Stimulated activated CD4-positive, alpha-beta T cell treated with anti-CD3 and anti-CD28 coated beads, Interleukin-4, amount 100 ng/mL, for 48 hours (primary cell): ENCODE measurements at places on chromosomes 6 and 20.
A peak's percentile ranks its signal among the peaks of the same experiment; 100 is the strongest.

DNA sequence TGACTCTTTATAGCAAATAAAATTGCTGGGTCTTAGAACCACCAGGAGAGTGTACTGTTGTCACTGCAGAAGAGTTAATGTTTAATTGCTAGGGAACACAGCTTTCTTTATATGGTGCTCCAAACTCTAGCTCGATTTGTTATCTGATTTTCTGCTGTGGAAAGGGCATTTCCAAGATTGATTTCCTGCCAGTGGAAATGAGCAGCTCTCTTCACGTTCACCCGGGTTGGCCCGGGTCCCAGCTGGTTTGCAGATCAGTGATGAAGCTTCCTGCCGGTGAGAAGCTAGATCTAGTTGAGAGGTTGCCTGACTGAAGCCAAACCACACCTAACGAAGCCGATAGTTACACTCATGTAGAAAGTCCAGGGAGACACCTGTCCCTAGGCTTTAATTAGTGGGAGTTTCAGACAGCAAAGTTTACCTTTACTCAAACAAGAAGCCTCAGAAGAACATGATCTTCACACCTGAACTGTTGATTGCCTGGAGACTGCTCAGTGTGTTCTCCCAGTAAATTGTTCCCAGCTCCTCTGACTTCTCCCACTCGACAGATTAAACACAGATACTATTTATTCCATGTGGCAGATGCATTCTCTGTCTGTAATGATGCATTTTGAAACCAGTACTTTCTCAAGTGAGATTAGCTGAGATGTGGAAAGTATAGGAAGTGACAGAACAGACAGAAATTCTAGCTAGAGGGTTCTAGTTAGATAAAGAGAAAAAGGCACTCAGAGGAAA is 27.8 kb downstream of the PAQR8 start:
- peak; percentile 27 for DNase-seq

GRCh38 chr6:44538807-44539201 is 151.3 kb downstream of the CDC5L start:
- DNase-seq, result no peak

GRCh38 chr20:1119524-1119923 is 1.1 kb downstream of the PSMF1 start:
- DNase-seq, result no peak

GRCh38 chr6:166814390-166814789 is 142.0 kb downstream of the RNASET2 start:
- DNase-seq, result no peak

DNA sequence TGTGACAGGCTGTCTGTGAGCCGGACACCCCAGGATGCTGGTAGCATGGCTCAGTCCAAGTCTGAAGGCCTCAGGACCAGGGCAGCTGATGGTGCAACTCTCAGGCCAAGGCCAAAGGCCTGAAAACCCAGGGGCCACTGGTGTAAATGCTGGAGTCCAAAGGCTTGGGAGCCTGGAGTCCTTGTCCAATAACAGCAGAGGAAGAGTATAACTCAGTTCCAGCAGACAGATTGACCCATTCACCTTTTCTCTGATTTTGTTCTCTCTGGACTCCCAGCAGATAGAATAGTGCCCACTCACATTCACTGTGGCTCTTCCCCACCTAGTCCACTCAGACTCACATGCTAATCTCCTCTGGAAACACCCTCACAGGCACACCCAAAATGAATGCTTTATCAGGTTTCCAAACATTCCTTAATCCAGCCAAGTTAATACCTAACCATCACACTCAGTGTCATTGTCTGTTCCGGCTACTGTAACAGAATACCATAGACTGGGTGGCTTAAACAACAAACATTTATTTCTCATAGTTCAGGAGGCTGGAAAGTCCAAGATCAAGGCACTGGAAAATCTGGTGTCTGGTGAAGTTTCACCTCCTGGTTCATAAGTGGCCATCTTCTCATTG is 5.0 kb upstream of the TRAF3IP2 start:
- no peak for DNase-seq

DNA sequence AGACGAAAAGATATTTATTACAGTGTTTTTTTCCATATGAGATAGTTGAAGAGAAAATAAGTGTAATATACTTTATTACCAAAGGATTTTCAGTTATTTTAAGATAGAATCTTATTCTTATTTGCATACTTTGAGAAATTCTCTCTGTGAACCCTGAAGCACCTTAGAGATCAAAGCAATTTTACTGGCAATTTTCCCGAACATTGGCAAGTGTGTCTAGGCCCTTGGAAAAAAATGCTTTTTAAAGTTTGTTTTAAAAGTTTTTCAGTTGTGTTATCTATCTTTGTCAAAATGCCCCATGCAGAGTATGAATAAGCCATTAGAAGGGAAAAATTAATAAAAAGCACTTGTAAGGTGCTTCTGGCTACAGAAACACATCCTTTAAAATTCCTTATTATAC is 276.8 kb upstream of the HSF2 start:
- no peak for DNase-seq

DNA sequence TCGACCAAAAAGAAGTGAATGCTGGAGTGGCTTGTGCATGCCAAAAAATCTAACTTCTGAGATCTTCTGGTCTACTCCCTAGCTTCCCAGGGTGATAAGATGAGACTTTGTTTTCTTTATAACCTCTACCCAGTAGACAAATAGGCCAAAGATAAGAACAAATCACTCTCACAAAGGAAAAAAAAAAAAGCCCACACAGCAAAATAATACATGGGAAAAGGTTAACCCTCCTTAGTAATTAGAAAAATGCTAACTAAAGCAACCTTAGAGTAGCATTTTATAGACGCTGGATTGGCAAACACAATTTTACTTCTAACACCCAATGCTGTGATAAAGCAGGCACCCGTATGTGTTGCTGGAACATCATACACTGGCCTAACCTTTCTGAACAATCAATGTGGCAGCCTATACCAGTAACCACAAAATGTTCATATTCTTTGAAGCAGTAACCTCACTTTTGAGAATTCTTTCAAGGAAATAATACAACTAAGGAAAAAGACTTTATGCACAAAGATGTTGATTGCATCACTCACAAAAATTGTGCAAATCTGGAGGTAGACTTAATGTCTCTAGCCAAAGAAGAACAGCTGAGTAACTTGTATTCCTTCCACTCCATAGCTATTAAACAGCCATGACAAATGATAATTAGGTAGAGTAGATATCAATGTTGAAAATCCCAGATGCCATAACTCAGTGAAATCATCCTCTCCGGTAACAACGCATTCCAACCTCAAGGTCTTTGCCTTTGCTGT is 116.3 kb upstream of the QKI start:
- DNase-seq, result no peak

GRCh38 chr6:4323322-4323721 is 187.9 kb upstream of the ECI2 start:
- DNase-seq, result no peak

DNA sequence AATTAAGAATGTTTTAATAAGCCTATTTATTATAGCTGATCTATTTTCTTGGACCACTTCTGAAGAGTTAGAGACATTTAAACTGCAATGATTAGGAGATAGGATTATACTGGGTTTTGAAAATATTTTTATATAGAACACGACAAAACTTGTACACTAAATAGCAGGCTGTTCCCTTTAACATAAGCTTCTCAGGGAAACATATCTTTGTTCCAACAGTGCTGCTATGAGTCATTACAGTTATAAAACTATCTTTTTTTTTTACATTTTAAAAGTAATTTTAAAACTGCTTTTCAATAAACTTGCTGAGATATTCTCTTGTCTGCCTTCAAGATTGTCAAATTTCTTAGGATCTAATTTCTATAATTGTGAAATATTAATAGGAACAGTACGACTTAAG is 389.1 kb downstream of the ARHGAP18 start:
- DNase-seq, result no peak

DNA sequence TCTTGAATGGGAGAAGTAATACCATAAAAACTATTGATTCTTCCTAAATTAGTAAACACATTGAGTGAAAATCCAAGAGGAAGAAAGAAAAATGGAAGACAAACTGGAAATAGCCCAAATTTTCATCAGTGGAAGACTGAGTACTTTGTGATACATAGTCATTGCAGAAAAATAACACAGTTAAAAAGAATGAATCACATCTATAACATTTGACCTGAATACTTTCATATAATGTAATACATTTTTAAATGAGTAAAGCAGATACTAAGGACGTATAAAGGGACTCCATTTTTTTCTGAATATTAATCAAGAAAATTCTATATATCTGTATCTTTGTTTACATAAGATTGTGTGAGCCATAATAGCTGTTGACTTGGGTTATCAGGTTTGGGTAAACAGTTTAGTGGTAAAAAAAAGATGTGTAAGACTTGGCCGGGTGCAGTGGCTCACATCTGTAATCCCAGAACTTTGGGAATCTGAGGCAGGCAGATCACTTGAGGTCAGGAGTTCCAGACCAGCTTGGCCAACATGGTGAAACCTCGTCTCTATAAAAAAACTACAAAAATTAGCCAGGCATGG is 4.3 kb upstream of the SLC17A2 start:
- no peak for DNase-seq

- DNase-seq, result no peak
Observed at GRCh38 chr6:37531026-37531425, 31.3 kb upstream of the CCDC167 start.

- no peak for DNase-seq
Observed at GRCh38 chr6:65149841-65150240, 557.2 kb downstream of the EYS start.

- DNase-seq, result no peak
Observed at GRCh38 chr6:129661536-129662405, 48.2 kb downstream of the ARHGAP18 start.

- DNase-seq, result no peak
Observed at GRCh38 chr20:10454151-10454750, 19.1 kb downstream of the SLX4IP start.

- no peak for DNase-seq
Observed at GRCh38 chr20:59664421-59664941, 60.1 kb downstream of the PHACTR3 start.

DNA sequence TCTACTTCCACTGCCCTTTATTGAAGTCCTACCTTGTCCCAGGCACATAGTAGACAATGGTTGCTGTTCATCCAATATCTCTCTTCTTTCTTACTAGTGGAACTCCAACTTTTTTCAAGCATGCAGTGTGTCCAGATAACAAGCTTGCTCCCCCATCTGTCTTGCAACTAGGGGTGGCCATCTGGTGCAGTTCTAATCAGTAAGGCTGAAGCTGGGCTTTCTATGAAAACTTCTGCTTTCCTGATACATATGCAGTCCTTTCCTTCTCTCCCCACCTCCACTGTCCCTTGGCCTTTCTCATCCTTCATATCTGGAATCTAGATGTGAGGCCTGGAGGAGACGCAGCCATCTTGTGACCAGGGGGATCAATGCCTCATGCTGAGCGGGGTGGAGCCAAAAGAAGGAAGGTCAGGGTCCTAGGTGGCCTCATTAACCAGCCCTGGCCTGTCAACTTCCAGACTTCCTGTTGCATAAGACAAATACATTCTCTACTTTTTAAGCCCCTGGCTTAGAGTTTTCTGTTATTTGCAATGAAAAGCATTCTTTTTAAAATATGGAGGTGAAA is 59.6 kb upstream of the ZFP64 start:
- no peak for DNase-seq

DNA sequence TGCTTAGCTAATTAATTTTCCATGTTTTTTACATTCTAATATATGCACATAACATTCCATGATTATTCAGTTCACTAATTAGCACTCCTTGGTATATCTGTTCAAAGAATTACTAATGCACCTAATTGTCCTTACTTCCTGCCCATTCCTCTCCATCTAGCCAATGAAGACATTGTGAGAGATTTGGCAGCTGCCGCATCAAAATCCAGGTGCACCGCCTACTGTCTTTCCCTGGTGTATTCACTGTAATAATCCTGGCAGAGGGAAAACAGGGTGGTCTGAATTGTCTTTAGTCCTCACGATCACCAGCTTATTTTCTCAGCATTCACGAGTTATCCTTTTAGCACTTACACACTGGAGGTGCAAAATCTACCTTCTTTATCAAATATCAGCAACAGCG is 61.0 kb upstream of the SCGN start:
- DNase-seq, result no peak

DNA sequence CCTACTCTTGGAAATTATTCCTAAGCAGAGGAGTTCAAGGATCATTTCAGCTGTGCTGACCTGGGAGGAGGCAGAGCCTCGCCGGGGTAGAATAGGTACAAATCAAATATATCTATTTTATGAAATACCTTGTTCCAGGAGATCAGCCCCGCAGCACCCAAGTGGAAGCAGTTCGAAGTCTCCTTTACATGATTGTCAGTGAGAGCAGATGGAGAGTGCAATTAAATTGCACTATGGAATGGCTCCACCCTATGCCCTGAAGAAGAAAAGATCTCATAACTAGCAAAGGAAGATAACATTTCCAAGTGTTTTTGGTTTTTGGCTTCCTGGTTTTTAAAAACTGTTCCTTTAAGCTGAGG is 31.4 kb downstream of the DUSP22 start:
- no peak for DNase-seq

- DNase-seq, result no peak
Observed at GRCh38 chr20:20012541-20012940, 4.6 kb upstream of the NAA20 start.

DNA sequence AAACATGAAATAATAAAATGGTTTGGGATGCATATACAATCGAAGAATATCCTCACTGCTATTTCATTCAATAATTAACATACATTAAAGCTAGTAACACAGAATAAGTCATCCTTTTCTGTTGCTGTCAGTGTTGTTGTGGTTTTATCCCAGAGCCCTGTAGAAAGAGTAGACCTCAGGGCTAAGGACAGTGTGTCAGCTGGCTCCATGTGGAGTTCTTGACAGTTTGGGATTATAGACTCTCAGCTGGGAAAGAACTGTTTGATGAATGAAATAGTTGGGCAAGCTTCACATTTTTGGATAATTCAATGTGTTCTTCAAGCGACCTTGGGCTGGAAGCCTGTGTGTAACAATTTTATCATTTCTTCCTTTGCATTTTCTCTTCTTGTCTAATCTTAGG is 10.1 kb downstream of the UTRN start:
- DNase-seq, result no peak

DNA sequence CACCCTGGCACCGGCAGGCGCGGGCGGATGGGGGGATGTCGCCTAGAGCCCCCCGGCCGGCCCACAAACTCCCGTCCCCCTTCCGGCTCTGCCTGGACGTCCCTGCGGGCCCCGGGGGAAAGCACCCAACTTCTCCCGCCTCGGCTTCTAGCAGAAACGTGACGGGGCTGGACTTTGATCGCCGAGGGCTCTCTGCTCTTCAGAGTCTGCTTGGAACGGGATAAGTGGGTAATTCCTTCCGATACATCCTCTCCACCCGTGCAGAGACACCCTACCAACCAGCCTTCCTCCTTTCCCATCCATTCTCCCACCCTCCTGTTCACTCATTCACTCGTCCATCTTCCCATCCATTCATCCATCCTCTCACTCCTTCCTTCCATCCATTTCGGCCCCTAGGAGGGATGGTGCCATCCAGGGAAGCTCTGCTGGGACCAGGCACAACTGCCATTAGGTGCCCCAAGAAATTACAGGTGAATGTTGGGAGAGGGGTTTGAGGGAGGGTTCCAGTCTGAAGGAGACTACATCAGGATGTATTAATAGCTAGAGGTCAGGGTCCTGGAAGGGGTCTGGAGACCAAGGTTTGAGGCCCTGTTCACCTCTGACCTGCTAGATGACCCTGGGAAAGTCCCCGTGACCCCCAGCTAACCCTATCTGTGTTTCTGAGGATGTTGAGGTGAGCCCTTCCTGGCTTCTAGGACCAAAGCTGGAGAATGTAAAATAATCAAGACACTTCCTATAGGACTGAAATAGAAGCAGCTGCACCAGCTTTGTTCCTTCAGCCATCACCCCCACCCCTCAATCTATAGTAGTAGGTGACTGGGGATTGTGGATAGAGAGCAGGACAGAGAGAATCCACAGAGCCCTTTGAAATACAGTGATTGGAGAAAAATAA is 538 bp downstream of the TTLL9 start:
- no peak for DNase-seq

GRCh38 chr20:50595433-50595895 is 85.3 kb downstream of the PTPN1 start:
- DNase-seq, result no peak
